Progenitor cell of endocrine pancreas (in vitro differentiated cells): ENCODE measurements at places on chromosomes 5 and 9. TPM values are rescaled to one million over a fixed set of nuclear protein-coding genes. Genes with fewer than 3 reads are reported as not detected.

The ISL1 gene
- total RNA-seq, result 8.2 and 9.7 TPM in 2 replicates

The UBAC1 gene
- 31.4 and 34.2 TPM in 2 replicates for total RNA-seq

The PDCD1LG2 gene
- total RNA-seq, result not detected in 2 replicates

The DRD1 gene
- total RNA-seq, result not detected in 2 replicates

The NEURL1B gene
- total RNA-seq, result 4.0 and 4.3 TPM in 2 replicates

The NACC2 gene
- 11.6 and 12.9 TPM in 2 replicates for total RNA-seq

The TEX48 gene
- total RNA-seq, result not detected in 2 replicates

The WHRN gene
- total RNA-seq, result 11.2 and 11.9 TPM in 2 replicates

The TAF11L9 gene
- not detected in 2 replicates for total RNA-seq

The CKMT2 gene
- total RNA-seq, result 1.7 and 3.7 TPM in 2 replicates

The SEMA4D gene
- 63.1 and 65.3 TPM in 2 replicates for total RNA-seq

The IL9 gene
- not detected in 2 replicates for total RNA-seq

The PCDHB7 gene
- 0.93 and 1.1 TPM in 2 replicates for total RNA-seq

The ZNF483 gene
- 20.3 and 21.7 TPM in 2 replicates for total RNA-seq

The SVEP1 gene
- 0.26 and 0.42 TPM in 2 replicates for total RNA-seq

The STKLD1 gene
- total RNA-seq, result 3.8 and 4.0 TPM in 2 replicates

The CSNK1G3 gene
- total RNA-seq, result 65.7 and 65.9 TPM in 2 replicates

The C9orf50 gene
- total RNA-seq, result 0.27 and 0.43 TPM in 2 replicates
